Peyer's patch (tissue), 4 donors: ENCODE measurements at places on chromosomes 5 and 9.
A peak's percentile ranks its signal among the peaks of the same experiment; 100 is the strongest.

DNA sequence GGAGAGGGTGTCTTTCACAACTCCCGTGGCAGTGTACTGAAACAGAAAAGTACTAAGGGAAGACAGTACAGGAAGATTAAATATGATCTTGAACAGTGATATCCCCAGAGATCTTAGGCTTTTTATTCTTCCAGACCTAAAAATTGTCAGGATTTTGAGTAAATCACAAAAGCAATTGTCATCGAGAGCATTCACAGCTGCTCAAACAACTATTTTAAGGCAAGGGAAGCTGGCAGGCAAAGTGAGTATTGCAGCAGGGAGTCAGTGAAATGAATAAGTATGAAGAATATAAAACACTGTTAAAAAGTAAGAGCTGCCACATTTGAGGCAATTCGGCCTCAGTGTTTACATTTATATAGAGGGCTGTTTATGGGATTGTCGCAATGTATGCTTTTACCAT is 479.0 kb downstream of the CAAP1 start:
- no peak overlapping the region for H3K27ac ChIP-seq
- no peaks in the 10 kb centered on the region for H3K27me3 ChIP-seq
- no peak for DNase-seq
- no peaks in the 10 kb centered on the region for H3K36me3 ChIP-seq
- H3K4me1 ChIP-seq, result no peaks in the 10 kb centered on the region
- H3K4me3 ChIP-seq, result no peak overlapping the region

DNA sequence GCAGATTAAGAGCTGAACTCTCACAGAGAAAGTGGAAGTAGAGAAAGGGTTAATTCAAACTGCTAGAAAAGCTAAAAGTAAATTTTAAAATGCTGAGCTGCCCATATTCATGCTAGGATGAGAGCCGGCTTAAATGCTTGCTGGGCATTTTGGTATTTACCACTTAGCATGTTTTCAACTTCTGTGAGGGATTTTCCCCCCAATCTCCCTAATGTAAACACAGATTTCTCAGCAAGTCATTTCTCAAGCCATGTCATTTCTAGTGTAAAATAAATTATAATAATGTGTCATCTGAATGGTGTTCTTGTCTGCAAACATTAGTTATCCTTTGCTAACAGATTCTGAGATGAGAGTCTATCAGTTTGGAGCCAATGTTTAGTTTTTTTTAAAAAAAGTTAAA is 22.3 kb downstream of the RPS23 start:
- no peak overlapping the region for H3K4me3 ChIP-seq
- no peaks in the 10 kb centered on the region for H3K36me3 ChIP-seq

- no peaks in the 10 kb centered on the region for H3K36me3 ChIP-seq
- no peaks in the 10 kb centered on the region for H3K27me3 ChIP-seq
- H3K27ac ChIP-seq, result peak within 1 kb of the TSS; percentile 71
- no peaks in the 10 kb centered on the region for H3K4me1 ChIP-seq
Observed at GRCh38 chr5:64165500-64166200, at the start of gene RNF180. Gene RNF180 (plus strand): TSS chr5:64165843. CDS start chr5:64200808, 34,965 bp downstream.

DNA sequence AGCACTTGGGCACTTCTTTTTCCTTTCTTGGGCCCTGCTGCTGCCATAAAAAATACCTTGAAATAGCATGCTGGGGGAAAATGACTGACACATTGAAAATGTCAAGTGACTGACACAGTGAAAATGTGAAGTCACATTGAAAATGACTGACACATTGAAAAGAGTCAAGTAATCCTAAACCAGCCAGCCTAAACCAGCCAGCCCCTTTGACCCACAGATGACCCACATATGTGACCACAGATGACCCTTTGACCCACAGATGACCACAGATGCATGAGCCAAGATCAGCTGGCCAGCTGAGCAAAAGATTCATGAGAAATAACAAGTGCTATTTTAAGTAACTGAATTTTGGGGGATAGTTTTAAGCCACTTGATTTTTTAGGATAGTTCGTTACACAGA is 97.8 kb upstream of the SLC28A3 start:
- no peaks in the 10 kb centered on the region for H3K36me3 ChIP-seq
- no peaks in the 10 kb centered on the region for H3K27me3 ChIP-seq
- no peak overlapping the region for H3K27ac ChIP-seq
- H3K4me1 ChIP-seq, result no peaks in the 10 kb centered on the region
- H3K4me3 ChIP-seq, result no peak overlapping the region
- DNase-seq, result no peak

- no peaks in the 10 kb centered on the region for H3K36me3 ChIP-seq
- H3K27me3 ChIP-seq, result no peaks in the 10 kb centered on the region
- peak overlapping the region; percentile 2 for H3K27ac ChIP-seq
Observed at GRCh38 chr5:159210210-159210661, 883 bp upstream of the RNF145 start.

- H3K27me3 ChIP-seq, result no peaks in the 10 kb centered on the region
- H3K4me3 ChIP-seq, result no peak overlapping the region
- no peaks in the 10 kb centered on the region for H3K36me3 ChIP-seq
- no peaks in the 10 kb centered on the region for H3K4me1 ChIP-seq
- H3K27ac ChIP-seq, result no peak overlapping the region
Observed at GRCh38 chr5:14256756-14257393, 113.7 kb downstream of the TRIO start.

- H3K27ac ChIP-seq, result no peak overlapping the region
- no peaks in the 10 kb centered on the region for H3K27me3 ChIP-seq
- H3K4me1 ChIP-seq, result no peaks in the 10 kb centered on the region
- no peak for DNase-seq
- no peak overlapping the region for H3K4me3 ChIP-seq
Observed at GRCh38 chr5:158054223-158055110, 195.5 kb upstream of the CLINT1 start.

DNA sequence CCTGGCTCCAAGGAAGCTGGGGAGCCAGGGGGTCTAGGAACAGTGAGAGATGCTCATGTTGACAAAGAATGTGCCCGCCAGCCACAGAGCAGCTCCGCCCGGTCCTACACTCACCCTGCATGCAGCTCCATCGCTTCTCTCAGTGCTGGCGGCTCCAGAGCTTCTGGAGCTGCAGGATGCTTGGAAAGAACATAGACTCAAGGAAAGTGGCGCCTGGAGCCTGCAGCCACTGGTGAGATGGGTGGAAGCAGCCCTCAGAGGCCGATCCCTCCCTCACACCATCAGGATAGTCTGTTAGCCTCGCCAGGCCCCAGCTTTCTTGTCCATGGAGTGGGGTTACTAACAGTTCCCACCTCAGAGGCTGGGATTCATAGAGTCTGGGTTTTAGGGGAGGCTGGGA is 26.4 kb upstream of the SLC6A19 start:
- no peaks in the 10 kb centered on the region for H3K4me1 ChIP-seq
- DNase-seq, result no peak
- H3K36me3 ChIP-seq, result no peaks in the 10 kb centered on the region
- no peaks in the 10 kb centered on the region for H3K27me3 ChIP-seq

DNA sequence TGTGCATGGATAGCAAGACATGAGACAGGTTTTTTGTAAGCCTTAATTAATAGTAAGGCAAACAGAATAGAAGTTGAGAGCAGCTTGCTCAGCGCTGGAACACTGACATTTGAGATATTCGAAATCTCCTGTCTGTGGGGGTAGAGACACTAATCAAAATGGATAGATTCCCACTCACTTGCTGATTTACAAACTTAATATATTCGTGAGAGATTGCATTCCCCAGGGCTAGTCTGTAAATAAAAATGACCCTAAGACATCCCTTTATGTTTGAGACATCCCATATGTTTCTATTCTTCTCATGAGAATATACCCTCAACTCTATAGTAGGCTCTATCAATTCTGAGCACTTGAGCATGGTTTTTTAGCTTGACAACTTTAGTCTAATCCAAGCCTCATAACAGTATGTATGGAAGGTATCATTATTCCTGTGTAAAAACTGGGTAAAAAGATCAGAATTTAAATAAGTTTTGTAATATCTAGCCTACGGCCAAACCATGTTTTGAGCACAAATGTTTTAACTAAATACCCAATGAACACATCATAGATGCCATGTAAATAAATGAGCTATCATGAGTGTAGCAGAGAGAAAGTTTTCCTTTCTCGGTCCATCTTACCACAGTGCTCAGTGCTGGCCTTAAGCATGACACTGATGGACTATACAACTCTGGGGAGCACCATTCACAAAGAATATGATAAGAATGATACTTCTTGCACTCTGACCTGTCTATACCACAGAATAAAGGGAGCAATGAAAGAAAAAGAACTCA is 609.2 kb downstream of the PSAT1 start:
- H3K36me3 ChIP-seq, result no peaks in the 10 kb centered on the region
- H3K4me1 ChIP-seq, result no peaks in the 10 kb centered on the region
- no peak overlapping the region for H3K27ac ChIP-seq
- H3K4me3 ChIP-seq, result no peak overlapping the region

- no peaks in the 10 kb centered on the region for H3K4me1 ChIP-seq
- DNase-seq, result no peak
- no peaks in the 10 kb centered on the region for H3K27me3 ChIP-seq
- no peak overlapping the region for H3K27ac ChIP-seq
Observed at GRCh38 chr9:124972241-124972770, 31.4 kb upstream of the GOLGA1 start.

DNA sequence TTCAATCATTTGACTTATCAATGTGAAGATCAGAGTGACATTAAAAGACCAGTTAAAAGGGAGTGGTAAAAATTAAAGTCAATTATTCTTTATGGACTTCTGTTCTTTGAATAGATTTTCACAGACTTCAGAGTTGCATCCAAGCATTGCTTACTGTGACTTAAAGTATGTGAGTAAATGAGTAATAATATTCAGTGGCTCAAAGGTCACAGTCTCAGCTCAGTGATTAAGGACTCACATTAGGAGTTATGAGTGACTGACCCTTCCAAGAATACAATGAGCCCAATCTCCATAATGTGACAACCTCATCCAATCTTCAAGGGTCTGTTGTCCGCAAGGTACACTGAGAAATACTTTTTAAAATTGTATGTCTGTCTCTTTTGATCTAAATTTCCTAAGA is 811.2 kb downstream of the BRINP1 start:
- H3K27ac ChIP-seq, result no peak overlapping the region
- DNase-seq, result no peak
- no peaks in the 10 kb centered on the region for H3K36me3 ChIP-seq
- no peaks in the 10 kb centered on the region for H3K4me1 ChIP-seq
- H3K27me3 ChIP-seq, result no peaks in the 10 kb centered on the region

GRCh38 chr5:145544401-145544800 is 290.7 kb downstream of the PRELID2 start:
- H3K27ac ChIP-seq, result peak overlapping the region; percentile 14
- DNase-seq, result no peak
- H3K27me3 ChIP-seq, result no peaks in the 10 kb centered on the region
- no peak overlapping the region for H3K4me3 ChIP-seq

DNA sequence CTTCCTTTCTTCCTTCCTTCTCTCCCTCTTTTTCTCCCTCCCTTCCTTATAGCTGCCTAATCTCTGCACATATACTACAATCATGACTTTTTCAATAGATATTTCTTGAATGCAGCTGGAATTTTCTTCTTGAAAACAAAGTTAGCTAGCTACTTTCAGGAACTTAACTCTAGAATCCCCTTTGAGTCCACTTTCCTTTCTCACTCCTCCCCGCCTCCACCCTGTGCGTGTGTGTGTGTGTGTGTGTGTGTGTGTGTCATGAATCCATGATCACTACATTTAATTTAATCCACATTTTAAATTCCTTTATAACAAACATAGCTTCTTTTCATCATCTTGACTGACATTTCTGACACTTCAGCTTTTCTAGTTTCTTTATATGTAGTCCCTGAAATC is 167.5 kb upstream of the KLF9 start:
- peaks cover 2% of the 10 kb centered on the region for H3K4me1 ChIP-seq
- H3K27me3 ChIP-seq, result no peaks in the 10 kb centered on the region
- no peak overlapping the region for H3K27ac ChIP-seq

GRCh38 chr5:173735184-173735583 is 118.7 kb upstream of the BOD1 start:
- peaks cover 9% of the 10 kb centered on the region for H3K4me1 ChIP-seq
- H3K27ac ChIP-seq, result no peak overlapping the region
- H3K27me3 ChIP-seq, result no peaks in the 10 kb centered on the region
- no peaks in the 10 kb centered on the region for H3K36me3 ChIP-seq

GRCh38 chr5:123611406-123611709 is 99.4 kb downstream of the CSNK1G3 start:
- no peaks in the 10 kb centered on the region for H3K27me3 ChIP-seq
- H3K4me1 ChIP-seq, result no peaks in the 10 kb centered on the region
- no peak overlapping the region for H3K27ac ChIP-seq
- H3K4me3 ChIP-seq, result no peak overlapping the region
- DNase-seq, result no peak
- H3K36me3 ChIP-seq, result no peaks in the 10 kb centered on the region

DNA sequence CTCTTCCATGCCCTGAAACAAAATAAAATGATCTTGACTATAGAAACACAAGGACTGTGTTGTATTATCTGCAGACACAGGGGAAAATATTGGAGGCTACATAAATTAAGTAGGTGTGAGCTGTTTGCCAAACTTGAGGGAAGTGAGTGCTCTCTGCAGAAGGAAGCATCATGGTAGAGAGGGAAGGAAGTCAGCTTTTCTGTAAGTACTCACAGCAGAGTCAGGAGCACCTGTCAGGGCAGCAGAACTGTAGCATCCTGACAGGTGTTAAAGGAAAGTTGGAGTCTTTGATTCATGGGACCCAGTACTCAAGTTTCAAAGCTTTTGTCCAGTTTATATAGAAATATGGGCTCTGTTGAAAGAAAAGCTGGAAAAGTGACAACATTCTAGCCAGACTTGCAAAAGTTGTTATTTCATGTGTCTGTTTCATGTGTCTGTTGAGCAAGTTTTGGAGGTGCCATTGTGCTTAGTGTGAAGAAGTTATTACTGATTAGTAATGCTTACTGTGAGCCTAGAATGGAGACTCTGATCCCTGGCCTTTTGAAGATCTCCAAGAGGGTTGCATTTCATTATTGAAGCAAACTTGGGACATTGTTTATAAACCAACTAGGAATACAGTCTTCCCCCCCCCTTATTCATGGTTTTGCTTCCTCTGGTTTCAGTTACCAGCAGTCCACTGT is 194.7 kb downstream of the SPATA31D1 start:
- H3K36me3 ChIP-seq, result no peaks in the 10 kb centered on the region
- DNase-seq, result no peak
- no peaks in the 10 kb centered on the region for H3K27me3 ChIP-seq
- no peak overlapping the region for H3K4me3 ChIP-seq
